ENCODE measurements at places on chromosomes 3 and 15.

- no peak for DNase-seq
These were observed 300.6 kb downstream of the TBL1XR1 start for GRCh38 chr3:176896640-176897039.

DNA sequence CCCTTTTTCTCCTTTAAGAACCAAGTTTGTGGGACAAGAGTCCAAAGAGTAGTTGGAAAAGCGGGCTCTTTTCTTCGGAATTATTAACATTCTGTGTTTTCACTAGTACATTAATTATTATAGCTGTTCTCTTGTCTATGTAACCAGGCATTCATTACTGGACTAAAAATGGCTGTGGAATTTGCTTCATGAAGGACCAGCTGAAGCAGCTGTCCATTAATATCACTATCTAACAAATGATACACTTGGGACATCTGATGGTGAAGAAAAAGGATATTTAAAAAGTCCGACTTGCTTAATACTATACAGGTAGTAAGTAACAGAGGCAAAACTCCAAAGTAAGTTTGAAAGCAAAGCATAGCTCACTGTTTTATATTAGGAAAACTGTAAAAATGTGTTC lies 728.9 kb upstream of the DPPA4 start:
- DNase-seq, result no peak

DNA sequence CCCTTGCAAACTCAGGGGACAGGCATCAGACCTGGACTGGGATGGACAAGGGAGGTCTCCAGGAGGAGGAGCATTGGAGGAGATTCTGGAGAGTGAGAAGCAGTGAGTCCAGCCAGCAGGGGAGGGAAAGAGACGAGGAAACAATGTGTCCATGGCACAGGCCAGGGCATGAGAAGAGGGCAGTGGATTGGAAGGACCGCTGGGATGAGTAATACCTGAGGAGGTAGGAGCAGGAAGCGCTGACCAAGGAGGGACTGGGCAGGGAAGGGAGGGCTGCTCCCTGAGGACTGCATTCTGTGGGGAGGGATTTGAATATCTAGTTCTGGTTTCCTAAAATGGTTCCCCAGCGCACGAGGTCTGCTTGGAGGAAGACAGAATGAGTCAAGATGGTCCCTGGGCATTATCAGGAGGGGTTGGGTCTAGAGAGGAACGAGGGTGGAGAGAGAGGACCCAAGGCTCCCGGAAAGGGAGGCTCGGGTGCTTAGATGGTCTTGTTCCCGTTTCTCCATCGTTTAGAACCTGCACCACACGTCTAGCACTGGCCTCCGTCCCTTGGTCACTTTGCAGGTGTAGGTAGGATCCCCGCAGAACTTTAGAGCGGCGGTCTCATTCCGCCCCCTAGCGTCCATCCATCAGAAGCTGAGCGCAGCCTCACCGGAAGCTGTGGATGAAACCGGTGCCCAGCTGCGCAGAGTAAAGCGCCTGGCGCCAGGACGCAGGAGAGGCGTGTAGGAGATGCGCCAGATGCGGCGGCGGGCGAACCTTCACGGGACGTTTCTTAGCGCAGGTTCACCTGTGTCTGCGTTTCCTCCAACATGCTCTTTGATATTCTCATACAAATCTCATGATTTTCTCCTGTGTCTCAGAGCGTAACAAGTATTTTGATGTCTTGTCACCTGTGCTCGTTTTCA lies 190.7 kb upstream of the NDN start:
- no peak for DNase-seq

DNA sequence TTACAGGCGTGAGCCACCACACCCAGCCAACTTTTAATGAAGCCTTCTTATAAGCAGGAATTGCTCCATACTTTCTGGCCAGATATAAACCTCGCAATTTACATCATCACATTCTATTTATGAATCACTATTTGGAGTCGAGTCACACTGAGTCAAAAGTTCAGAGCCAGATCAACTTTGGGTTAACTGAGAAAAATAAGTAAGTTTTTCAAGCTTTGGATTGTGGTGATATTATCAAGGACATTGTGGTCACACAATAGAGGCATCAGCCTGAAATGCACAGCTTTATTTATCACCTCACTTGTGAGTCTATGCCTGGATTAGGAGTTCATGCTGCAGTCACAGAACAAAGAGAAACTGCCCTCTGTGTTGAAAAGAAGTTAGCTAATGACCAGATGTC lies 1163.5 kb downstream of the ROBO1 start:
- DNase-seq, result no peak

DNA sequence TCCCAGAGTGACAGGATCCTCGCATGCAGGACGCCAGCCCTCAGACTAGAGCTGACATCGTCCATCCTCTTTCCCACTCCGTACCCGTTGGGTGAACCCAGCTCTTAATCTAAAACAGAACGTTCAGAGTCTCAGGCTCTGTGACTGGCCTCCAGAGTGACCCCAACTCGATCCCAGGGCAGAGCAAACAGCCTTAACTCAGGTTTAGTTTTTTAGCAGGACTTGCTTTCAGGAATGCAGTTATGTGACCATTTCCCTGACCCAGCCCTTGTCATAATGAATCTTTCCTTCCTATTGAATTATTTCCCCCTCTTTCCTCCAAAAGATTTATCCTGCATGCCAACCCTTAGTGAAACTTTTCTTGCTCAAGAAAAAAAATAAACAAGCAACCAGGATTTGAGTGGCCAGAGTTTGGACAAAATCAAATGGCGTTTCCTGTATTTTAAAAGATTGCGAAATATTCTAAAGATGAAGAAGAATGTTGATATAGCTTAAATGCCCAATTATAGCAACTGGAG lies 47.8 kb upstream of the RARB start:
- no peak for DNase-seq

DNA sequence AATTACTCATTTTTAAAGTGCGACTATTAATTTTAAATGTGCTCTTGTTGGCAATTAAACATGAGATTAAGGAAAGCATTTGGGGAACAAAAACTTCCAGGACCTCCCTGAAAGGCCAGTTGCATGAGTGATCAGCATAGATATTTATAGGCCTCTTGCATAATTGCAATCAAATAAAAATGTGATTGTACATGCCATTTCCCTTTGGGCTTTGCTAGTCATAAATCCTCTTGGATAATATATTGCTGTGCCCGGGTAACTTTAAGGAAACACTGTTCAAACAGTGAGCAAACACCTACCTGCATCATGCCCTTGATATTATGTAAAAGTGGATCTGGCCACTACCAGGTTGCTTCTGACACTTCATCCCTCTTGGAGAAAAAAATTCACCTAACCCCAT lies 239.1 kb downstream of the MCTP2 start:
- DNase-seq, result no peak

DNA sequence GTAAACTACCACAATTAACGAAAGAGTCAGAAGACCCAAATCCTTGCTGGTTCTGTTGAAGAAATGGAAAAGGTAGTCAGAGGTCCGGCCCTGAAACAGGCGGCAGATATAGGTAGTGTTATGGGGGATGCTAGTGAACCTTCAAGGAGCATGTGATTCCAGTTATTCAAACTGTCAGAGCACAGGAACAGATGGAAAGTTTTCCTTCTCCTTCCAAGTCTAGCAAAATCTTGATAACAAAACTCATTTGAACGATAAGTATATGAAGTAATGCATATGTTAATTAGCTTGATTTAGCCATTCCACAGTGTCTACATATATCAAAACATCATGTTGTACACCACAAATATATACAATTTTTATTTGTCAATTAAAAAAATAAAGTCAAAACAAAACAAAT lies 26.6 kb upstream of the GOLGA8J start:
- DNase-seq, result no peak

DNA sequence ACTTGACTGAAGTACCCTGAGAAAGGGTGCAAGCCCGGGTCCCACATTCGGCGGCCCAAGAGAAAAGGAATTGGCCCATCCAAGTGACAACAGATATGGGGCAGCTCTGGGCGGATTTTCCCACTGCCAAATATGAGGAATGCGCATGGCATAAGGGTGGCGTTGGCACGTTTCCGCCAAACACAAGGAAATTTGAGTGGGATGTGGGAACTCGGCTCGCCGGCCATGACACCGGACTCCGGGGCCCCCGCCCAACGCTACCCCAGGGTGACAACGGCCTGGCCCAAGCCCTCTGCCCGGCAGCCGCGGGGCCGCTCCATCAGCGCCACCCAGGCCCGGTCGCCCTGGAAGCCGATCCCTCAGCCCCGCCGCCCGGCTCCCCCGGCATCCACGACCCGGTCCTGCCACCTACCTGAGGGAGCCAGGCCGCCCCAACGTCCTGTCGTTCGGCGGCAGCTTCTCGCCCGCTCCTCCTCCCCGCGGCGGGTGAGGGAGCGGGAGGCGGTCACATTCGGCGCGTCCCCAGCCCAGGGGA lies 449 bp downstream of the RAF1 start:
- no peak for DNase-seq

DNA sequence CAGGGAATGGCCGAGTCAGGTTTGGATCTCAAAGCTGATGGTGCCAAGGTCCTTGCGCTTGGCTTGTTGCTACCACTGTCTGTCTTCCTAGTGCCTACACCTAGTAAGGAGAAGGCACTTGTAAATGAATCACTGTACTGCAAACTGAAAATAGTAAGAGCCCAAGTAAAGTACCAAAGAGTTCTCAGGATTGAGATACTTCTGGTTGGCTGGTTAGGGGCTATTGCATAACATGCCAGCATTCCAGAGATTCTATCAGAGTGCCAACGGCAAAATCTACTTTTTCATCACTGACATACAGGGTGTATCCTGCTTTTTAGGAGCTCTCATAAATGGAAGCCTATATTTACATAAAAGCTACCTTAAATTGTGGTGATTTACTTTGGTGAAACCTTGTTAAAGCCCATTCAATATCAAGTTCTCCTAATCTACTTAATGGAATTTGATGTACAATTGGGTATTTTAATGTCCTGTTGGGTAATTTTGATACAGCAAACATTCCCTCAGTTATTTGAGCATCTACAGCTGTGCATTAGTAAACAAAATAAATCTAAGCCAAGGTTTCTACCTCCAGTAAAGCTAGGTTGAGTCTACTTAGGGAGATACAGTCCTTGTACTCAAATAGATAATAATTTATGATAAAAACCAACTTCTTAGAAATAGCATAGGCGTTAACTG lies 30.7 kb upstream of the CHD2 start:
- DNase-seq, result no peak

- DNase-seq, result no peak
These were observed 124.3 kb downstream of the CHSY1 start for GRCh38 chr15:101127506-101128076.

DNA sequence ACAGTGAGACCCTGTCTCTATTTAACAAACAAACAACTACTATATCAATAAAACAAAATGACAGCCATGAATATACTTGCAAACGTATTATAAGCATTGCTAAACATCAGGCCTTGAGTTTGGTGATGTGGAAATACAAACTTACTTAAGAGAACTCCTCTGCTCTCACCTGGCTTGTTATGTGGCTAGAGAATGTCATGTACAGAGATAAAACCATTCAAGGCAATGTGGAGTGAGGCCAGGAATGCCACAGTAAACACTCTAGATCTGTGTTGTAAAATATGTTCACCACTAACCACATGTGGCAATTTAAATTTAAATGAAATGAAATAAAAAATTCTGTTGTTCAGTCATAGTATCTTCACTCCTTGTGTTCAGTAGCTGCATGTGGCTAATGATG lies 22.7 kb upstream of the RARB start:
- DNase-seq, result no peak

- no peak for DNase-seq
These were observed 7.9 kb downstream of the ARRDC4 start for GRCh38 chr15:97968380-97968779.

- DNase-seq, result no peak
These were observed 12.2 kb upstream of the SACM1L start for GRCh38 chr3:45677033-45677446.

- DNase-seq, result no peak
These were observed 108.0 kb downstream of the FBN1 start for GRCh38 chr15:48537271-48538113.

- DNase-seq, result no peak
These were observed 499.9 kb downstream of the TBL1XR1 start for GRCh38 chr3:176697284-176697889.

DNA sequence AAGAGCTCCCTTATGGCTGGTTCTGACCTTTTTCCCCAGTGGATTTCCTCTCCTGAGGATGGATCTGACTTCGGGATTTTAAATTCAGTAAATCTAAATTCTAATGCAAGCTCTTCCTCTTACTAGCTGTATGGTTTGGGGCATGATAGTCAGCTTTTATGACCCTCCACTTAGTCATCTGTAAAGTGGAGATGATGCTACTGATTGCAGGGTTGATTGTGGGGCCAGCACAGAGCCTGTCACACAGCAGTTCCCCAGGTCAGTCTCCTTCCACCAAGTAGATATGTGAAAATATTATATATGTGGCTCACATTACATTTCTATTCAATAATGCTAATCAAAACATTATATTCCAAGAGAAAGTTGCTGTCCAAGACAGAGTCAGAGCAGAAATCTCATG lies 141.3 kb upstream of the UBE2E1 start:
- no peak for DNase-seq

- DNase-seq, result no peak
These were observed 326.1 kb downstream of the ZNF621 start for GRCh38 chr3:40850861-40851260.

- no peak for DNase-seq
These were observed 150.7 kb downstream of the TMCO5A start for GRCh38 chr15:38085114-38085513.

GRCh38 chr3:141239511-141240281 lies 8.1 kb downstream of the PXYLP1 start:
- DNase-seq, result no peak

DNA sequence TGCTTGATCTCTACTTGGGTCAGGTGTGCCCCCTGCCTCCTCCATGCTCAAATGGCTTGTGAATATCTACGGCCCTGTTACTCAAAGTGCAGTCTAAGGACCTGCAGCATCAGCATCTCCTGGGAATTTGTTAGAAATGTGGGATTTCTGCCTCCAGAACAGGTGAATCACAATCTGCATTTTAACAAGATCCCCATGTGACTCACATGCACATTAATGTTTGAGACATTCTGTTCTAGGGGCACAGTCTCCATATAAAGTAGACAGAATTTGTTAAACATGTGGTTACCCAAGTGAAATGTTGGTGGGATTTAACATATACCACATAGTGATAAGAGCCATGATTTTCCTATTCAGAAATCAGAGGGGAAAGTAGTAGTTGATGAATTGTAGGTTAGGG lies 256.2 kb downstream of the NR1D2 start:
- DNase-seq, result no peak

- no peak for DNase-seq
These were observed 5.3 kb downstream of the PLSCR2 start for GRCh38 chr3:146464005-146464595.

- DNase-seq, result no peak
These were observed 38.0 kb upstream of the COPB2 start for GRCh38 chr3:139427283-139428060.

GRCh38 chr15:34879107-34879506 lies 83.8 kb upstream of the ACTC1 start:
- no peak for DNase-seq

DNA sequence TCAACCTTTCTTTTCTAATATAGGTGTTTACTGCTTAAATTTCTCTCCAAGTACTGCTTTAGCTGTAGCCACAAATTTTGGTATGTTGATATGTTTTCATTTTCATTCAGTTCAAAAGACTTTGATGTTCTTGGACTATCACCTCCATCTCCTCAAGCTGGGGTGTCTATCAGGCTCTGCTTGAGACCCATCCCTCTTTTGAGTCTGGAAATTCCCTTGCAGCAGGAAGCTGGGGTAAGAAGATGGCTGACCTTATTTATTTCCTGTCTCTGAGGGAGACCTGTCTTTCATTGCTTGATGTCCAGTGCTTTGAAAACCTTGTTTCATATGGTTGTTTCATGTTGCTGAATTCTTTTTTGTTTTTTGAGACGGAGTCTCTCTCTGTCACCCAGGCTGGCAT lies 60.5 kb upstream of the ADPGK start:
- DNase-seq, result no peak

GRCh38 chr3:197491478-197491877 lies 64.3 kb downstream of the BDH1 start:
- no peak for DNase-seq
